ENCODE measurements at places on chromosomes 5 and 9. TPM values are rescaled to one million over a fixed set of nuclear protein-coding genes. Genes with fewer than 3 reads are reported as not detected.

DNA sequence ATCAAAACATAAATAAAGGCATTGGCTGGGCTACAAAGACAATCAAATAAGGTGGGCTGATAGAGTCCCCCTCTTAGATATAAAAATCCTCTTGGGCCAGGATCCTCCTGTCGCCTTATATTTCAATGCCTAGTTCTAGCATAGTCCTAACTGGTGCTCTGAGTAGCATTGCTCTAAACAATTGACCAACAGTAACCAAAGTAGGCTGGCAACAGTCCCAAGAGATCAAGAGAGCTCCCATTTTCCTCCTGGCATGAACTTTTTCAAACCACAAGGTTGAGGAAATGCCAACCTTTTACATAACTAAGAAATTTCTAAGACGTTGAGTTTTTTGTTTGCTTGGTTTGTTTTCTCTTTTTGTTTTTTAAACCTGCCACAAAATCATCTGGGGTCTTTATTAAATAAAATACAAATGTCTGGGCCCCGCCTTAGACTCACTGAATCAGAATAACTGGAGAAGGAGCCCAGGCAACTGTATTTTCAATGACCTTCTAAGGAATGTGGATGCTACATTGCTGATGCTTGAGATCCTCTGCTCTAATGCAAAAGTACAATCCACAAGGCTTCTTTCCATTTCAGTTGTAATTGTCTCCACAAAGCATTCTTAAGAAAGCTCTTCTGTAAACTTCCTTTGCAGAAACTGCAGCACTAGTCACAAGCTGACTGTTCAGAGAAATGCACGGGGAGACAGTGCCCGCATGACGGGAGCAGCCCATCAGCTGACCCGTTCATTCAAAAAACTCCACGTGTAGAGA, 2.9 kb downstream of the SLC45A2 start:
- no peak for DNase-seq

- DNase-seq = no peak
These were observed 2.6 kb downstream of the ANXA1 start for GRCh38 chr9:73154271-73154670.

EQTN gene
- total RNA-seq = not detected

CBY3 gene
- not detected for total RNA-seq

- DNase-seq = no peak
These were observed 150.1 kb upstream of the NTRK2 start for GRCh38 chr9:84519413-84519812.

TLX3 gene
- 161 TPM for total RNA-seq

C9orf43 gene
- total RNA-seq = 0.47 TPM

SH3RF2 gene
- not detected for total RNA-seq

GRCh38 chr5:172581315-172581714, 59.7 kb upstream of the NEURL1B start:
- no peak for DNase-seq

FYB1 gene
- total RNA-seq = not detected

- DNase-seq = no peak
These were observed 27.4 kb downstream of the OXCT1 start for GRCh38 chr5:41842777-41843176.

CAMLG gene
- 41.4 TPM for total RNA-seq

GRCh38 chr5:34891981-34892380, 23.3 kb downstream of the RAD1 start:
- DNase-seq = no peak

GRCh38 chr9:87255431-87256155, 242.1 kb upstream of the DAPK1 start:
- DNase-seq = no peak

SLC22A5 gene
- 0.81 TPM for total RNA-seq

ANKRD18A gene
- 32.3 TPM for total RNA-seq

BTNL9 gene
- 37.9 TPM for total RNA-seq

LRRC19 gene
- not detected for total RNA-seq

FGFR4 gene
- 5.2 TPM for total RNA-seq

TBC1D2 gene
- 7.6 TPM for total RNA-seq

DNA sequence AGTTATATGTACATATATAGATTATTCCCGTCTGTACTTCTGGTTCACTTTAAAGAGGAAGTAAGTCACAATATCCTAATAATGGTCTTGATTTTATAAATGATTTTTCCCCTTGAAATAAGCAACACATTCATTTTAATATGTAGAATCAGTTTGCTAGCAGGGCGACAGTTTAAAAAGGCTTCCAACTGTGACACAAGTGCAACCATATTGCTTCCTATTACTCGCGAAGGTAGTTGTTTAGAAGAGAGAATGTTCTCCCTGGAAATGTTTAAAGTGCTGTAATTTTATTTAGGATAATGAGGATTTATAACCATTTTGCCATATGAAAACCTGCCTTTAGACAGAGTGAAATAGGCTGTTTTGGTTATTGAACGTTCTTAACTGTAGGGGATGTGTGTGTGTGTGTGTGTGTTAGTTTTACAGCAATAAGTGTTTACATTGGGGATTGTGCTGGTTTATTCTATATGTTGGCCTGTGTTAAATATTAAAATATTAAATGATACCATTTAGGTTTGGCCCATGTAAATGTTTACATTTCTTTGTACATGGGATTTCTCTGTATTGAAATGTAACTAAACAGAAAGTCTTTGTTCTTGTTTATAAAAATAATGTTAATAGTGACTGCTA, 138.3 kb downstream of the PBX3 start:
- DNase-seq = no peak

DNA sequence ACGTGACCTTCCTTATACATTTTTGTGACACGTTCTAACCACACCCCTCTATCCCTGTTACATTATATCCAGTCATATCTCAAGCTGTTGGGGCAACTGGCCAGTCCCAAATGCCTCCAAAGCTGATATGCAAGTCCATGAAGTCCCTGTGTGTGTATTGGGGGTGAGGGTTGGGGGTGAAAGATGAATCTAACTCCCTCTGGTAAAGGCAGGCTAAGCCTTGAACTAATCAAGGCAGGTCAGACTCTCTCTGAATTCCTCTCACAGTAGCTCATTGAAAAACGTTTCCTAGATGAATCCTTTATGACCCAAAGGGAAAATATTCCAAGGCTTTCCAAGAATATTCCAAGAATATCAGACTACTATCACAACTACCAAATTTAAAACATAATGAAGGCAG, 174.4 kb downstream of the MUSK start:
- no peak for DNase-seq

CSF1R gene
- total RNA-seq = not detected
